BE2C (cell line): ENCODE measurements at places on chromosomes 1 and 21.

GRCh38 chr1:202590126-202590525 lies 120.1 kb downstream of the SYT2 start:
- no peak for DNase-seq

- no peak for DNase-seq
These were observed 28.9 kb downstream of the FAAP20 start for GRCh38 chr1:2165646-2166045.

DNA sequence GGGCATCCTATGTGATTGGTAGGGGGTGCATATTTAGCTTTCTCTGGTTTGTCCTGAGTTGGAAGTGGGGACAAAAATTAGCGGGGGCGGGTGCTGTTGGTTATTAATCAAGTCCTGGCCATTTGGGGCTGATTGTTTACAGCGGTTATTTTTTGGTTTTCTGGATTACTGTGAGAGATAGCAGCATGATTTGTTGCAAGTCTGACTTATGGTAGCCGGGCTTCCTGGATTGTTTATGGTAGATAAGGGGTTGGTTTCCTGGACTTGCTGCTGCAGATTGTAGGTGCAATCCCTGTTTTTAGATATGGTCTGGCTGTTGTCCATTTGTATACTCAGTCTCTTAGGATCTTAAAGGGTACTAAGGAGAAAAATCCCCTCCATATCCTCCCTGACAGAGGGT lies 12.1 kb upstream of the PROK1 start:
- no peak for DNase-seq

DNA sequence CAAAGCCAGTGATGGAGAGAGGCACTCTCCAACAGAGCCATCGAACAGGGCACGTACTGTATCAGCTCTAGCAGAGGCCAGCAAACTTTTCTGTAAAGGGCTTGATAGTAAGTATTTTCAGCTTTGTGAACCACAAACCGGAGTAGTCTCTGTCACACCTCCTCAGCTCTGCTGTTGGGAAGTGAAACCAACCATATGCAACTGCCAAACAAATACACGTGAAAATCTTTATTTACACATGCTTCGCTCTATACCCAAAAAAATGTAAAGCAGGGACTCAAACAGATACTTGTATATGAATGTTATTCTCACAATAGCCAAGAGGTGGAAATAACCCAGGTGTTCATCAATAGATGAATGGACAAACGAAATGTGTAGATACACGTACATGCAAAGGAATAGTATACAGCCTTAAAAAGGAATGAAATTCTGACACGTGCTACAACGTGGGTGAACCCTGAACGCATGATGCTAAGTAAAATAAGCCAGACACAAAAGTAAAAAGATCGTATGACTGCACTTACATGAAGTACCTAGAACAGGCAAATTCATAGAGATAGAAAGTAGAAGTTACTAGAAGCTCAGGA lies 39.0 kb downstream of the SETD4 start:
- no peak for DNase-seq

DNA sequence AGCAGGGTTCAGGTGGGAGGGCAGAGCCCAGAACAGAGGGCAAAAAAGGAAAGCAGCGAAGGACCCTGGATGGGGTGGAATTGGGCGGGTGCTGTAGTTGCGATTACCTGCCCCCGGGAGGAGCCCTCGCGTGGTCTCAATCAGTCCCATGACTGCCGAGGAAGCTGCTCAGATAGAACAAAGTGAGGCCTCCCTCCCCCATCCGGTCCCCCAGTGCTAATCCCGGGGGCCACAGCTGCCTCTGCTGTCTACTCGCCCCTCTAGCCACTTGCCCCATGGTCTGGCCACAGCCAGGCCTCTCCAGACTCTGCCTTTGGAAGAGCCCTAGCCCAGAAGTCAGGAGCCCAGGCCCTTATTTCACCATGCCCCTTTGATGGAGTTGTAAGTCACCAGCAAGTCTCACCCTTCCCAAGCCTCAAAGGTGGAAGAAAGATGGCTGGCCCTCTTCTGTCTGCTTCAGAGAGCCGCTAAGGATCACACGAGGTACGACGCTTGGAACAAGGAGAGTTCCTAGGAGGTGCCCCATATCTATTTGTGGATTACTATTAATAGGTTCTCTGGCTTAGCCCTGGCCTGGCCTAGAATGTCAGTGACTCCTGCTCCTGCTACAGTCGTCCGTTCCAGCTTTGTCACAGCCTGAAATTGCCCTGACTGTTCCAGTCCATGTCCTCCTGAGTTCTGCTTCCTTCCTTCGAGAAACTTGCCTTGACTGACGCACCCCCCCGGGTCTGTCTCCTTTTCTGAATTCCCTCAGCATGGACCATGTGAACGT lies 16.4 kb downstream of the ECHDC2 start:
- DNase-seq, result peak; percentile 48

GRCh38 chr21:41760411-41760810 lies 6.4 kb downstream of the RIPK4 start:
- no peak for DNase-seq

GRCh38 chr1:114368560-114369255 lies 142.3 kb downstream of the TRIM33 start:
- no peak for DNase-seq

GRCh38 chr1:103194060-103194459 lies 85.7 kb upstream of the COL11A1 start:
- DNase-seq, result no peak

GRCh38 chr1:73662526-73662925 lies 535.5 kb downstream of the LRRIQ3 start:
- DNase-seq, result no peak

DNA sequence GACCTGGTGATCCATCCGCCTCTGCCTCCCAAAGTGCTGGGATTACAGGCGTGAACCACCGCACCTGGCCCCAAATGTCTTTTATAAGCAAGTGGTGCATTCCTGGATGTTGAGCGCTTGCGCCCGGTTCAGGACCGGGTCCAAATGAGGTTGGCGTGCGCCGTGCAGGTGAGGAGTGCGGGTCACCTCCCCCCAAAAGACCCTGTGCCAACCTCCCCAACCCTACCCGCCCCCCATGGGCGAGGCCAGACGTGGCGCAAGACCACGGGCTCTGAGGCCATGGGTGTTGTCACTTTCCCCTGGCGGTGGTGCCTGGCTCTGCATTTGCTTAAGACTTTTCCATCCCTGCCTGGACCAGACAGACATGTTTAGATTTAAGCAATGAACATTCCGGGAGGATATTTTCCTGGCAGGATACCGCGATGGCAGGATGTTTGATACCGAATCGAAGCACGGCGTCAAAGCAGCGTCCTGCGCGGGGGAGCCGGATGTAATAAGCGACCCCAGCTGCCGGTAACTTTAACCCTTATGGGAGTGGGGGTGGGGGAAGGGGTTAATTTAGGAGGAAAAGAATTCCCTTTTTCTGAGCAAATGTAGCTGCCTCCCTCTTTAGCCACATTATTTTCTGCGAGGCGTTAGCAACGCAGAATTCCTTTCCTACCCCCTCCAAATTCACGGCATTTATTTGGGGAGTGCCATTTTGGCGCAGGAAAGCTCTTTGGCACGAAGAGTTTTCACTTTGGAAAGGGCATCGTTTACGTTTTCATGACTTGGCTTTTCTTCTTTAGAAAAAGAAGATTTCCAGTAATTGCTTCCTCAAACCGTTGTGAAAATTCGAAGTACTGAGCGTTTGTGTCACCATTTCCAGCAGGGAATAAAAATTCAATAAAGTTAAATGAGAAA lies 27.8 kb upstream of the RNF187 start:
- peak; percentile 87 for DNase-seq

DNA sequence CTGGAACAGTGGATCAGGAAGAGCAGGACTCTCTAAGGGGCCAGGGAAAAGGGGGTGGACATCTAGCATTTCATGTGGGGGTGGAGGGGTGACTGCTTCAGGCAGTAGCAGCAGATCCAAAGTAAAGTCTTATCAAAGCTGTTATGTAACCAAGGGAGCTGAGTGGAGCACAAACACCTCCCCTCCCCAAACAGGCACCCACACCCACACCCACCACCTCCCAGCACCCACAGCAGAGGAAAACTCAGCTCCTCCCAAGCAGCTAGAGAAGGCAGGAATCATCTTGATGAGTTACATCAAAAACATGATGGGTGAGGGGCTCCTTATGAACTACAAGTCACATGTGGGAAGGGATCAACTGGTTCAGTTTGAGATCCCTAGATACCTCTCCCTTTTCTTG lies 6.0 kb downstream of the DLGAP3 start:
- no peak for DNase-seq

GRCh38 chr1:110319332-110320167 lies 19.6 kb upstream of the RBM15 start:
- DNase-seq, result no peak

GRCh38 chr1:231162297-231162969 lies 575 bp downstream of the TRIM67 start:
- DNase-seq, result peak; percentile 72

- DNase-seq, result no peak
These were observed 243.0 kb downstream of the C1orf94 start for GRCh38 chr1:34419663-34420136.

GRCh38 chr1:216113181-216113580 lies 310.1 kb downstream of the USH2A start:
- DNase-seq, result no peak

GRCh38 chr1:207923561-207923960 lies 12.6 kb upstream of the CD34 start:
- no peak for DNase-seq

DNA sequence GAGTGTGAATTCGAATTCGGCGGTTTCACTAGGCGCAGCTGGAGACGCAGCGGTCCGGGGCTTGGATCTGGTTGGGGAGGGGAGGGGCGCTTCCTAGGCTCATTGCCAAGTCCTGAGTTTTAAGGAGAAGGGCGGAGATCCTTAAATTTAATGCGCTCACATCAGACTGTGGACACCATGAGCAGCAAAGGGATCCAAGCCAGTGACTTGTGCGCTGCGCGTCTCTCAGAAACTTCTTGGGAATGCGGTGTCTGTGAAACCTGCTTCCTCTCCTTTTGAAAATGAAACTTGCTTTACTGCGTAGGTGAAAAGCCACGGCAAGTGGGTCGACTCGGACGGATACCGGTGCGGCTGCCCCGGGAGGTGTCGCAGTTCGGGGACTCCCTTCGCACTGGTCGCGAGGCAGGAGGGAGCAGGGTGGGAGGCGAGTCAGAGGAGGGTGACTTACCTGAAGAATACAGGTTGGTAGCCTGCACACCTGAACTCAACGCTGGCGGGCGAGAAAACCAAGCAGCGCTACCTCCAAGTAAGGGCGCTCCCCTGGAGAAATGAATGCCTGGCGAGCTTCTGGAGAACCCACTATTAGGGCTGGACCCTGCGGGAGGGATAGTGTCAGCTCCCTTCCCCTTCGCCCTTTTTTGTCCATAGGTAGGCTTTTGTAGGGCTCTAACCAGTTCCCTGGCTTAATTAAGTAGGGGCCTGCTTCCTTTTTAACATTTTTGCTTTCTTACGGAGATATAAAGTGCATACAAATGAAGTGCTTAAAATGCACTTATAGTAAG lies 992 bp downstream of the TENT5C start:
- DNase-seq, result no peak

- DNase-seq, result no peak
These were observed 85.3 kb downstream of the SEC16B start for GRCh38 chr1:177884479-177885021.

GRCh38 chr1:36702963-36703362 lies 220.2 kb upstream of the CSF3R start:
- DNase-seq, result no peak

- no peak for DNase-seq
These were observed 167.6 kb upstream of the LRRC7 start for GRCh38 chr1:69400128-69400527.

- DNase-seq, result no peak
These were observed 58.3 kb downstream of the ERI3 start for GRCh38 chr1:44296806-44297205.

DNA sequence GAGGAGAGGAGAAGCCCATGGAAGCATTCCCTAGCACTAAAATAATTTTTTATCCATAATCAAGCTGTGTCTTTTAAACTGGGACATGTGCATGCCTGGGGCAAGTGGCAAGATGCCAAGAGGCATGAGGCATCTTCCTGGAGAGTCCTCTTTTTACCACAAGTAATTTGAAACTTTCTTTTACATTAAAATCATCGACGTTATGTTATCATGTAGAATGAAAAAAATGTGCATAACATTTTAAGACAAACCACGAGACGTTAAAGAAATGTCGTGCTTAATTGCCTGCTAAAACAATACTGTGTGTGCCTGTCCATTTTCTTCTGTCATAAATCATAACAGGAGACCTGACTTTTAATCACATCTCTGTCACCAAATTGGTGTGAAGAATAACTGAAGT lies 1.5 kb downstream of the STYXL2 start:
- DNase-seq, result peak; percentile 50

DNA sequence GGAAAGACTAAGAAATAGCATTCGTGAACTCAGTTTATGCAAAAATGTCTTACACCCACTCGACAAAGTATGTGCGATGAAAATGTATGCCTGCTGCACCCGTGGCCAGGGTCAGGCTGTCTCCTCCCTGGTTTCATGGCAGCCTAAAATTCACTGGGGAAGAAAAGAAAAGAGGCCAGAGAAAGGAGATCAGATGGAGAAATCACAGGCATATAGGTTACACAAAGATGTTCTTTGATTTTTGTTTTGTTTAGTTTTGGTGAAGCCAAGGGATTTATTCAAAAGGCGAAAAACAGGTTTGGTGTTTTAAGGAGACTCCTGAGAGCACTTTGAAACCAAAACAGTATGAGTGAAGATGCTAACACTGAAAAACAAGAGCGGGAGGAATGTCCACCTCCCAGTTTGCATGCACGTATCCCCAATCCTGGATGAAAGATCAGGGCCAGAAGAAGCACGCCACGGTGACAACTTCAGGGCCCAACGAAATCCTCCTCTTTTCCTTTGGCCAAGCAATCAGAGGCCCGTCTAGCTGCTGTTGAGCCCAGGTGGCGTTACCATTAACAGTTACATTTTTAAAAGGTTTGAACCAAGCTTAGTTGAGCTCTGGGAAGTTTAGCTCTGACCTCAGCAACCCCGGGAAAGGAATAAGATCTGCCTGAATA lies 992 bp upstream of the SSX2IP start:
- DNase-seq, result no peak

- no peak for DNase-seq
These were observed 90.9 kb upstream of the RGS18 start for GRCh38 chr1:192067360-192067759.

- DNase-seq, result peak; percentile 5
These were observed 661.8 kb upstream of the PTBP2 start for GRCh38 chr1:96059736-96060135.

DNA sequence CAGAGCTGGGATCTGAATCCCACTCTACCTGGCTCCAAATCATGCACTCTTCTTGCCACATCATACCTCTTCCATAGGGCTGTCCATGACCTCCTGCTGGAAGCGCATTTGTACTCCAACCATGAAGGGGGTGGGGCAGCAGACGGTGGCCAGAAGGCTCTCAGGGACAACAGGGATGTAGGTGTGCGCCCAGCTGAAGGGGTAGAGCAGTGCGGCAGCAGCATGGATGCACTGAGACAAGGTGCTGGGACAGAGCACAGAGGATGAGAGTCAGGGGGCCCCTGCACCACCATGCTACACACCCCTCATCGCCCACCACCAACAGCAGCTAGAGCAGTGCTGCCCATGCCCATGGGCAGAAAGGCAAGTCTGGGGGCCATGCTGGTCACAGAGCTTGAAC lies 8.4 kb downstream of the DENND2D start:
- DNase-seq, result no peak
